HL-60 (cell line): ENCODE measurements at places on chromosomes 7 and 10.
A peak's percentile ranks its signal among the peaks of the same experiment; 100 is the strongest.

- DNase-seq: no peak
These were observed 497.3 kb downstream of the SORCS3 start for GRCh38 chr10:105138358-105138757.

GRCh38 chr10:78302739-78302988 lies 269.0 kb downstream of the RPS24 start:
- DNase-seq: no peak

GRCh38 chr7:28956608-28957063 lies 1.5 kb downstream of the TRIL start:
- DNase-seq: no peak

- no peak for DNase-seq
These were observed 127.8 kb downstream of the MACC1 start for GRCh38 chr7:20089431-20089830.

DNA sequence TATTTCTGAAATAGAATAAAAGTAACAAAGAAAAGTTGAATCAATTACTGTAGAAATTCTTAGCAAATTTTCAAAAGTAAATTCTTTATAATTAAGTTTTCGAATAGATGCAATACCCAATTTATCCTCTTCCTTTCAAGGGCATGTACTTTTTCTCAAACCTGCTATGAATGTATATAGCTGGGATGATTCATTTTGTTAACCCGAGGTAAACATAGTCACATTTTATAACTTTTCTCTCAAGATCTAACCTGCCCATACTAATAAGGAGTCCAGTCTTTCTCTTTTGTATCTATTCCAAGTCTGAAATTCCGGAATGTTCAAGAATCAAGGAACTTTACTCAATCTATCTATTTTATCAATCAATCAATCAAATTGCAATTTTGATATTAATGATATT lies 1072.9 kb downstream of the REEP3 start:
- no peak for DNase-seq

GRCh38 chr7:93092757-93093370 lies 24.9 kb downstream of the SAMD9 start:
- peak; percentile 2 for DNase-seq

- DNase-seq: no peak
These were observed 2.2 kb upstream of the MMP21 start for GRCh38 chr10:125777806-125778205.

- no peak for DNase-seq
These were observed 18.4 kb downstream of the TMEM273 start for GRCh38 chr10:49169776-49170175.

DNA sequence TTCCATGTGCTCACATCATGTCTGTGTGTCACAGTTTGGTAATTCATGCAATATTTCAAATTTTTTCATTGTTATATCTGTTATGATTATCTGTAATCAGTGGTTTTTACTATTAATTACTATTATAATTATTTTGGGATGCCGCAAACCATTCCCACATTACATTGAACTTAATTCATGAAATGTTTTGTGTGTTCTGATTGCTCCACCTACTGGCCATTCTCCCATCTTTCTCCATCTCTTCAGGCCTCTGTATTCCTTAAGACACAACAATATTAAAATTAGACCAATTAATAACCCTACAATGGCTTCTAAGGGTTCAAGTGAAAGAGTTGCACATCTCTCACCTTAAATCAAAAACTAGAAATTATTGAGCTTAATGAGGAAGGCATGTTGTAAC lies 398.5 kb downstream of the PCDH15 start:
- no peak for DNase-seq

DNA sequence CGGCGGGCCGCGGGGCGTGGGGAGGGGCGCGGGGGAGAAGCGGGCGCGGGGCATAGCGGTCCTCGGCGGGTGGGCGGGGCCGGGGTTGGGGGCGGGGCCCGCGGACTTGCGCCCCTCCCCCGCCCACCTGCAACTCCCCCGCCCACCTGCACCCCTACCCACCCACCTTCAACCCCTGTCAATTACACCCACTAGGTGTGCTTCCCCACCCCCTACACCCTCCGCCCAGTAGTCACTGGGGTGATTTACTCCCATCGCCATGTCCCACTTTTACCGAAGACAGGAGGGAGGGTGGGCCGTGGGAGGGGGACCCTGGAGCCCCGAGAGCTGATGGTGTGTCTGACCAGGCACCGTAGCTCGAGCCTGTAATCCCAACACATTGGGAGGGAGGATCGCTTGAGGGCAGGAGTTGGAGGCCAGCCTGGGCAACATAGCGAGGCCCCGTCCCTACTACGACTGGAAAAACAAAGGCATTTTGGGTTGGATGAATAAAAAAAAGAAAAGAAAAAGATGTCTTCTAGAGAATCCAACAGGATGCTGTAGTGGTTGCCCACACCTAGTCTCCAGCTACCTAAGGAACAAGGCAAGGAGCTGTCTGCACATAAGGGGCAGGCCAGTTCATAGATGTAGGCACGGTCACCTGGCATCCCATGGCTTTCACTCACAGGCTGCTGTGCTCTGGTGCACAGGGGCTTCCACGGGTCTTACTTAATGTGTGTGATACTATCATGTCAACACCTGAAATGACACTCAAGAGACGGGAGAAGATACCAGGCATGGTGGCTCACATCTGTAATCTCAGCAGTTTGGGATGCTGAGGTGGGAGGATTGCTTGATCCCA lies 761 bp downstream of the KCTD7 start:
- DNase-seq: no peak

- DNase-seq: no peak
These were observed 24.1 kb downstream of the VIPR2 start for GRCh38 chr7:159120540-159120919.

DNA sequence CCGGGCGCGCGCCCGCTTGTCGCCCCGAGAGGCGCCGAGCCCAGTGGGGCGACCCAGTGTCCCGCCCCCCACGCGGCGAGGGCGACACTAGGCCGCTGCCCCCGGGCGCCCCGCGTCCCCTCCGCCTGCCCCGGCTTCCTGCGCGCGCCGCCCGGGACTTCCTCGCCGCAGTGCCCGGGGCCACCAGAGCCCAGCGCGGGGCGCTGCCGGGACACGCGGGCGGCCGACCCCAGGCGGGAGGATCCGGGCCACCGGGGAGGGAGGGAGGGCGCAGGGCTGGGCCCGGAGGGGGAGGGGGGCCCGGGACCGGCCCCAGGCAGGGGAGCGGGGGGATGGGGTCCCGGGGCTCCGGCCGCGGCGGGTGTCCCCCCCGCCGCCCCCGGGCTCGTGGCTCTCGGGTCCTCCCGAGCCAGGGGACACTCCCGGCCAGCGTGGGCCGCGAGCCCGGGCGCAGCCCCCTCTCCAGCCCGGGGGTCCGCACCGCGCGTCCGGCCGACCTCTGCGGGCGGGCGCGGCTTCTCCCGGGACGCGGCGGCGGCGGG lies 435 bp upstream of the PWWP2B start:
- DNase-seq: peak; percentile 55

DNA sequence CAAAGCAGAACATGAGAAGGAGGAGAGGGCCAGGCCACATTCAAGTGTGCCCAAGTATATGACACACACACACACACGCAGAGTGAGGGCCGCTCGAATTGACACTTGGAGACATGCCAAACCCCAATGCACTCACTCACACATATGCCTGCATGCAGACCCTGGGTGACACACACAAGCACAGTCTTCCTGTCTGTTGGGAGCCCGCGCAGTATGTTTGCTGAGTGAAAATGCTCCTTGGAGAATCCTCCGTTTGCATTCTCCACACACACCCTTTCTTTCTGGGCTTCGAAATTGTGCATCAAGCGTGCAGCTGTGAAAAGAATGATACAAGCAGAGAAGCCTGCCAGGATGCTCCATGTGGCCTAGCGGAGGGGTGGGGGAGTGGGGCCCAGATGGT lies 120.9 kb downstream of the PLXNA4 start:
- no peak for DNase-seq

GRCh38 chr10:61902445-61903220 lies 1.1 kb downstream of the ARID5B start:
- no peak for DNase-seq

DNA sequence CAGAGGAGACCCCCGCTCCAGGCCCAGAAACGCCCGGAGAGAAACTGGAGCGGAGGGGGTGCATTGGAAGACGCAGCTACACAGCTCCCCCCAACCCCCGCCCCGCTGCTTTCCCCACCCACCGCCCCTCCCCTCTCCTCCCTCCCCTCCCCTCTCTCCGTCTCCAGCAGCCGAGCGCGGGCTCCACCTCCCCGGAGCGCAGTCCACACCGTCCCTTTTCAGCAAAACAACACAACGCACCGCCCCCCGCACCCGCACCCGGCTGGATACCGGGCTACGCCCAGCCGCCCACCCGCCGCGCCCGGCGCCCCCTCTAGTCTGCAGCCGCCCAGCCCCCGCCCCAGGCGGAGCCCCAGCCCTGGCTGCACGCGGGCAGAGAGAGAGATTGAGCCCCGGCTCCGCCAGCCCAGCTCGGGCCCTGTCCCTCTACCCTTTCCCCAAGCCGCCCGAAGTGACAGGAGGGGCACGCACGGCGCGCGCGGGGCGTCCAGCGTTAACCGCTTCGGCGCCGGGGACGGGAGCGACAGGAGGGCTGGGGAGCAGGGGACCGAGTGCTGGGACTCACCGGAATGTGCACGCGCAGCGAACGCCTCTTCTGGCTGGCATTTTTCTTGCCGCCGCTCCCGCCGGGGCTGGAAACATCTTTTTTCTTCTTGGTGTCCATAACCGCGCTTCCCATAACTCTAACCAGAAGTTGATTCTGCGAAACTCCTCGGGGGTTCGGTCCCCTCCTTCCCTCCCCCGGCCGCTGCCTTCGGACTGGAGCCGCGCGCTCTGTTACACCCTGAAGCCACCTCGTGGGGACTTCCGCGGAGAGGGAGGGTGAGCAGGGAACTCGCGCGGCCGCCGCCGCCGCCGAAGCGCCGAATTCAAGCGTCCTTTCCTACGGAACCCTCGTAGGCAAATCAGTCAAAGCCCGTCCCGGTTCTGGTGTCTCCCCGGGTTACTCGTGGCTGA lies 695 bp downstream of the PRKAG2 start:
- peak; percentile 79 for DNase-seq

- no peak for DNase-seq
These were observed 46.8 kb downstream of the EXOC4 start for GRCh38 chr7:133299676-133300075.

- no peak for DNase-seq
These were observed 6.9 kb downstream of the TMEM60 start for GRCh38 chr7:77791336-77791735.

GRCh38 chr7:95041031-95041430 lies 133.6 kb downstream of the PPP1R9A start:
- DNase-seq: no peak

- no peak for DNase-seq
These were observed 21.2 kb downstream of the ALDH18A1 start for GRCh38 chr10:95635319-95635733.

- no peak for DNase-seq
These were observed 18.3 kb upstream of the AQP1 start for GRCh38 chr7:30893357-30893756.

DNA sequence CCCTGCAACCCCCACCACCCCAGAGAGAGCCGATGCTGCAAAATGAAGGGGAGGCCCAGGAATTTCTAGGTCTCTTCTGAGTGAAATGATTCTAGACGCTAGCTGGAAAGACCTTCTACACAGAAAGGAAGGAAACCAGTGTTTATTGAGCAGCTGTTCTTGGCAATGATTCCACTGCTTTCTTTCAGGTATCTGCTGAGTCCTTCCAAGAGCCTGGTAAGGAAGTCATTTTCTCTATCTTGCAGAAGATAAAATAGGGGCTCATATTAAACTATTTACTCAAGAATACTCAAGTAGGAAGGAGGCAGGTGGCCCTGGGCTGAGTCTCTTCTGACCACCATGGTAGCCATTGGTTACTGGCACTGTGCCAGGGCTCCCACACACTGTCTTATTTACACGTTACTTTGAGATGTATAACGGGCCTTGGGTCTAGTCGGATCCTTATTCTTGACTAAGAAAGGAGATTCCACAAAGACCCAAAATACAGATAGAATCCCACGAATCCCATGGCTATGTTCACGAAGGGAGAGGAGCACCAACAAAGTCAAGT lies 112.1 kb downstream of the GALNT11 start:
- DNase-seq: no peak

GRCh38 chr7:98251231-98251600 lies 816 bp downstream of the TECPR1 start:
- no peak for DNase-seq

GRCh38 chr7:158357898-158358821 lies 229.5 kb downstream of the PTPRN2 start:
- DNase-seq: no peak

- DNase-seq: peak; percentile 68
These were observed 994 bp downstream of the GATAD1 start for GRCh38 chr7:92448205-92448747.

DNA sequence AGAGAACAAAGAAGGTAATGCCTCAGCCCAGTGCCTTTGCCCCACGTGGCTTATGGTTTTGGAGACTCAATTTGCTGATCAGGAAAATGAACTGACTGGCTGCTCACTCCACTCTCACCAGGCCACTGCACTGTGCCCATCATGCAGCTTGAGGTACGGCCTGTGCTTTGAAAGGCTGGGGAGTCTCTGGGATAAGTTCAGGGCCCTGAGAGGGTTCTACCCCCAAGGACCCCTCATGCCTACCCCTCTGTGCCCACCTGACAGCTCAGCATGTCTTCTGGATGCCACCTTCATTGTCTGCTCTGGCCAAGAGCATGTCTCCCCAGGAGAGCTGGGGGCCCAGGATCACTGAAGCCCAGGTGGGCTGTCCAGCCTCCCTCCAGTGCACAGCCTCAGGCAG lies 45.5 kb upstream of the ZNF722 start:
- no peak for DNase-seq

DNA sequence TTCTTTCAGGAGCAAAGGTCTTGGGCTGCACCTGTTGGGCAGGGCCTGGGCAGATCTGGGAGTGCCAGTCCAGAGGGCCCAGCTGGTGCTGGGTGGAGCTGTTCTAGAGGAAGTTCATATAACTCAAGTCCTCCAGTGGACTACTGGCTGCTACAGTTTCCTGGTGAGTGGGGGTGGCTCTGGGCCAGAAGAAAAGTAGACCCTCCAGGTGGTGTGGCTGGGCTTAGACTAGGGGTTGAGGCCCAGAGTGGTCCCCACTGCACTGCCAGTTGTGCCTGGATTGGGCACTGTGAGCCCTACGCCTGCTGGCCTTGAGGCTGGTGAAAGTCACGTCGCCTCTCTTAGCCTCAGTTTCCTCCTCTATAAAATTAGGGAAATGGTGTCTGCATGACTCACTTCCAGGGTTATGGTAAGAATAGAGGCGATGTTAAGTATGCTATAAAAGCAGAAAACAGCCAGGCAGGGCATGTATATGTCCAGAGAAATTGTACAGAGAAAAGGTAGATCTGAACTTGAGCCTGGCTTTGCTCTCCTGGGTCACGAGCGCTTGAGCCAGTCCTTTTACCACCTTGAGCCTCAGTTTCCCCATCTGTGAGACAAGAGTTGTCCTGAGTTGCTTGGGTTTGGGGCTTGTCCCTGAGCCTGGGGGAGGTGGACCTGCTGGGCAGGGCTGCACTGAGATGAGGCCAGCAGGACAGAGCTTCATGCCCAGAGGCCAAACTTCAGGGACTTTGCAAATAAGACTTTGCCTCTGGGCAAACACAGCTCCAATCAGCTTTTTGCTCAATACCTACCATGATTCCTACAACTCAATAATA lies 3.8 kb upstream of the CLDN3 start:
- DNase-seq: no peak

GRCh38 chr10:26586211-26586610 lies 111.3 kb upstream of the PDSS1 start:
- DNase-seq: no peak
